ENCODE measurements at places on chromosomes 7 and 10. TPM values are rescaled to one million over a fixed set of nuclear protein-coding genes. Genes with fewer than 3 reads are reported as not detected.
A peak's percentile ranks its signal among the peaks of the same experiment; 100 is the strongest.

DNA sequence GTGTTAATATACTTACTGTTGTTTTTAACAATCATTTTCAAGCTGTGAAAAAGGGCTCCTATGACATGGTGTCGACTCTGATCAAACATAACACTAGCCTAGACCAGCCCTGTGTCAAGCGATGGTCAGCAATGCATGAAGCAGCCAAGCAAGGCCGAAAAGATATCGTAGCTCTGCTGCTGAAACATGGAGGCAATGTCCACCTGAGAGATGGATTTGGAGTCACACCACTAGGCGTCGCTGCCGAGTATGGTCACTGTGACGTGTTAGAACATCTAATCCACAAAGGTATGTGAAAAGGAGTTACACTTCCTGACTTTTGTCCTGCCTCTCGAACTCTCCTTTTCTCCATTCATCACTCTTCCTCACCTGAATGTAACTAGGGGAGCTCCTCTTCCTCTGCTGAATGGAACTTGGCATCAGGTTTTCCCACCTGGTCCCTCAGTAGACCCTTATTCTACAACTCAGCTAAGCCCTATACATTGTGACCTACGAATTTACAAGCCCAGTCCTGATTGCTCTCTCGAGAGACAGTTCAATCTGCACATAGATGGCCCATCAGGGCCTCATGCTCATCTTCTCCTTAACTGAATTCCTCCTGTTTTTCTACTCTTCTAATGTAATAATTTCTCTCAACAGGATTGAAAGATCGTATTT, 23.0 kb downstream of the ASB15 start:
- DNase-seq: peak; percentile 30

GPR85 gene
- not detected for total RNA-seq

DNA sequence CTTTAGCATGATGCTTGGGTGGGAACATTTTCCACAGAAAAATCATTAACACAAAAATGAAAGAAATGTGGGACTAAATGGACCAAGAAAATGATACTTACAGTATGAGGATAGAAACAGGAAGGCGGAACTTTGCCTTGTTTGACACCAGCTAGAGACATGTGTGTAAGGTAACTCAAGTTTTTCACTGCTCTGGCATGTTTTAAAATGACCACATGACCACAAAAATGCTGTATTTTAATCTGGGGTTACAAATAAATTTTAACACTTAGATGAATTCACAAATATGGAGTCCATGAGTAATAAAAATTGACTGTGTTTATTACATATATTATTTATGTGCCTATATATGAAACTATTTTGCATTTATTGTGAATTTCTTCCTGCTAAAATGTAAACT, 100.9 kb upstream of the PHYHIPL start:
- no peak for DNase-seq

- DNase-seq: no peak
Measured at GRCh38 chr7:123863461-123863860, 18.5 kb downstream of the HYAL4 start.

GRCh38 chr7:128781851-128782250, 6.3 kb upstream of the OPN1SW start:
- no peak for DNase-seq

CDHR3 gene
- 6.0 TPM for total RNA-seq

ADCY1 gene
- not detected for total RNA-seq
